ENCODE measurements at places on chromosomes 2 and 18. TPM values are rescaled to one million over a fixed set of nuclear protein-coding genes. Genes with fewer than 3 reads are reported as not detected.

Gene ETAA1
- total RNA-seq: 14.1 TPM

Gene SMYD5
- total RNA-seq: 12.7 TPM

Gene C2orf66
- not detected for total RNA-seq

Gene FAP
- 148 TPM for total RNA-seq

Gene SATB2
- total RNA-seq: 19.0 TPM

Gene RBM44
- 0.14 TPM for total RNA-seq

Gene FRZB
- total RNA-seq: 0.09 TPM

Measured in smooth muscle cell of bladder (primary cell).